AG04449 (cell line): ENCODE measurements at places on chromosomes 12 and 14.

- no peak for DNase-seq
These were observed 276.8 kb downstream of the PCNX1 start for GRCh38 chr14:71183876-71184689.

DNA sequence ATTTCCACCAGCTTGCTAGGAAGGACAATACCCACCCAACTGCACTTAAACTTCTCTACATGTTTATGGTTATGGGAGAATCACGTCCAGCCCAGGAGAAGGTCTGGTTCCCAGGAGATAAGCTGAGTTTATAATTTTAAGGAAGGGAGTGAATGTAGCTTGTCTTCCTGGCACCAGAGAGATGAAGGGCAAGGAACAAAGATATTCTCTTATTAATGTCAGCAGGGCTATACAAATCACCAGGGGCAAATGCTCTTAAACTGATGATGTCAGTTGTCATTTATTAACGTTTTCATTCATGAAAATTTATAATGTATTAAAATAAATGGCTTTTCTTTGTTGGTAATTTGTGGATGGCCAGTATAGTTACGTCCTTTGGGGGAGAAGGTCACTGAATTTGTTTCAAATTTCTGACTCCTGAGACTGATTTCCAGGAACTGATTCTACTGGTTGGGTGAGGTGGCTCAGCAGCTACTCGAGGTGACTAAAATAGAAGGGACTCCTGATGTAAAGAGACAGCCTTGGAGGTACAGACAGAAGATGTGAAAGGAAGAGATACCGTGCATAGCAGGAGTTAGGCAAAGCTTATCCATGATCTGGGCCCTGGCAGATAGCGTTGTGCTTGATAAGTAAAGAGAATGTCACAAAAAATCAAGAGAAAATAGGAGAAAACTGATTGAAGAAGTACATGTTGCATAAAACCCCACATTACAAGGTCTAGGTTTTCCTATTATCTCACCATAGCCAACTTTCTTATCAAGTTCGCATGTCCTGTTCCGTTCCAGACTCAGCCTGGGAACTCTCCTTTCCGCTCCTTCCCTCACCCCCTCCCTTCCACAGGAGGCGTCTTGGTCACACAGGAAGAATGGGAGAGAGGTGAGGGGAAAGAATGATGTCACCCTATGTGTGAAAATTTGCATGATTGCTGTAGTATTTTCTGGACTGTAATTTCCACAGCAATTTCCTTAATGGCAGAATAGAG is 367.1 kb upstream of the FAR2 start:
- no peak for DNase-seq

DNA sequence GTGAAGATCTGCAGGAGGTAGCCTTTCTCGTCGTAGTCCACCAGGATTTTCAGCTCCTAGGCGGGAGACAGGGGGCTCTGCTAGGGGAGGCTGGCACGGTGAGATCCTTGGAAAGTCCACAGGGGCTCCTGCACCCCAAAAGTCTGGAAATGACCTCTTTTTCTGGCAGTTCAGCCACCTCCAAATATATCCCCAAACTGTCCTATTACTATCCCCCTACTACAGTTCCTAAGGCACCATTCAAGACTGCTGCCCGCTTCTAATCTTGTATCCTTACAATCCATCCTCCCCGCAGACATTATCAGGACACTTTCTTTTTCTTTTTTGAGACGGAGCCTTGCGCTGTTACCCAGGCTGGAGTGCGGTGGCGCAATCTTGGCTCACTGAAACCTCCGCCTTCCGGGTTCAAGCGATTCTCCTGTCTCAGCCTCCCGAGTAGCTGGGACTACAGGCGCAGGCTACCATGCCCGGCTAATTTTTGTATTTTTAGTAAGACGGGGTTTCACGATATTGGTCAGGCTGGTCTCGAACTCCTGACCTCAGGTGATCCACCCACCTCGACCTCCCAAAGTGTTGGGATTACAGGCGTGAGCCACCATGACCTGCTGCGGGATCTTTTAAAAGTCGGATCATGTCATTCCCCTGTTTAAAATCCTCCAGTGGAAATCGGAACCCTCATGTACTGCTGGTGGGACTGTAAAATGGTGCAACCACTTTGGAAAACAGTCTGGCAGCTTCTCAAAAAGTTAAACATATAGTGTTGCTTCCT is 18.5 kb downstream of the HPD start:
- no peak for DNase-seq

DNA sequence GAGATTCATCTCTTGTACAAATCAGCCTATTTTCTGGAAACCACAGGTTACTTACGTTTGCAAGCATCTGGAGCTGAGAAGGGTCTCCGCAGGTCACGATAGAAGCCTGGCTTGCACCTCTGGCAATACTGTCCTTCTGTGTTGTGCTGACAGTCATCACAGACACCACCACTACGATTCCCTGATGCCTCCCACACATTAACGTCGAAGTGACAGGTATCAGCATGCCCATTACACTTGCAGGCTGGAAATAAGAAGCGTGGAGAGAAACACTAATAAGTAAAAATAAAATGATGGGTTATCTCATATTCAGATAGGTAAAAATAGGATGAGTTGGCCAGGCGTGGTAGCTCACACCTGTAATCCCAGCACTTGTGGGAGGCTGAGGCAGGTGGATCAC is 80.2 kb downstream of the NTN4 start:
- DNase-seq, result no peak

GRCh38 chr14:85479306-85479705 is 50.6 kb upstream of the FLRT2 start:
- no peak for DNase-seq

DNA sequence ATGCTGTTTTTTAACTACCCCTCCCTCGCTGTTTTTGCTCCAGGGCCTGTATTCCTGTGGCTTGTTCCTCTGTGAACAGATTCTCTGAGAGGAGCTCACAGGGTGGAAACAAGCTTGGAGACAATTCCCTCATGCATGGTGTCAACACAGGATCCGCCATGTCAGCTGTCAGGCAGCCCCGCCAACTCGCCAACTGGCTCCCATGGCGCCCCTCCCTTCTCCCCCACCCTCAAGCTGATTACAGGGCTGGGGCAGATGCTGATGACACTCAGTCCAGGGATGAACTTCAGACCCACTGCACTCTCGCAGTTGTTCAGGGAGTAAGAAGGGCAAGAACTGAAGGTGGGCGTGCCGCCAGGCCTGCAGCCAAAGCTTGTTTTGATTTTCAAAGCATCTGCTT is 229.9 kb downstream of the NTF3 start:
- no peak for DNase-seq

DNA sequence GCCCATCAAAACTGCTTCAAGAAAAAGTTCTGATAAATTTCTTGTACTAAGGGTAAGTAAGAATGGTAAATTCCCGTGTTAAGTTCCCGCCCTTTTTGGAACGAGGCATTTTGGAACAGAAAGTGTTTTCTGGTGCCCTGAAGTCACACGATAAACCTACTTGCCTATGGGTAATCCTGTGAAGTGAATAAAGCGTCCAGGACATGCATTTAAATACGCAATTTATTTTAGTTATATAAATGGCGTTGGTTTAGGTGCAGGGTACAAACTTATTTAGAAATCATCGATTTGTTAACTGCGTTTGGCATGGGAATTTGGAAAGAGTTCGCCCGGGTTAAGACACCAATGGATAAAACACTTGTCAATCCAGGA is 715 bp upstream of the RAP1B start:
- DNase-seq, result no peak

GRCh38 chr14:69055125-69055524 is 76.0 kb upstream of the ACTN1 start:
- DNase-seq, result no peak

DNA sequence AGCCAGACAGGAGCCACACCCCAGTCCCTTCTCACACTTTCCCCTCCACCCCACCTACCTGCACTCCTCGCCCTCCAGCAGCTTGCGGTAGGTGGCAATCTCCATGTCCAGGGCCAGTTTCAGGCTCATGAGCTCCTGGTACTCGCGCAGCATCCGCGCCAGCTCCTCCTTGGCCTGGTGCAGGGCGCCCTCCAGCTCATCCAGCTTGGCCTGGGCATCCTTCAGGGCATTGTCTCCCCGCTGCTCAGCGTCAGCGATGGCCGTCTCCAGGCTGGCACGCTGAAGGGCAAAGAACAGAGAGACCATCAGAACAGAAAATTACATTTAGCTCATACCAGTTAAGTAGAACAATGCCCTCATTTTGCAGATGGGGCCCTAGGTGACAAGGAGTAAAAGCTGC is 5.5 kb downstream of the KRT74 start:
- no peak for DNase-seq

- no peak for DNase-seq
These were observed 35.2 kb upstream of the PTGR2 start for GRCh38 chr14:73816393-73816816.

DNA sequence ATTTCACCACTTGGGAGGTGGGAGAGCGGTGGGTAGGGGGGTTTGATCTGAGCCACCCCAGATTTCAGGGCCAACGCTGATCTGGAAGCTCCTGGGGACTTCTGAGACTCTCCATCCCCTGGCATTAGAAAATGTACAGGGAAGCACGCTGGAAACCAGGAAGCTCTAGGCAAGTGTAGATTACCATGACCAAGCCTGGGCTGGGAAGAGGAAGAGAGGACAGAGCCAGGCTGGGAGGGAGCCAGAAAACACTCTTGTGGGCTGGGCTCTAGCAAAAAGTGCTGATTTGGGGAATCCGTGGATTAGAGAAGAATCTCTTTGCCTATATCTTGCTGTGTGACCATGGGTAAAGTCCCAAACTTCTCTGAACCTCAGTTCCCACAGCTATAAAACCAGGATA is 236.7 kb downstream of the BCL11B start:
- DNase-seq, result no peak
